ENCODE measurements at places on chromosomes 13 and 19.

GRCh38 chr13:88142653-88143052 lies 471.5 kb downstream of the SLITRK5 start:
- no peak for DNase-seq

DNA sequence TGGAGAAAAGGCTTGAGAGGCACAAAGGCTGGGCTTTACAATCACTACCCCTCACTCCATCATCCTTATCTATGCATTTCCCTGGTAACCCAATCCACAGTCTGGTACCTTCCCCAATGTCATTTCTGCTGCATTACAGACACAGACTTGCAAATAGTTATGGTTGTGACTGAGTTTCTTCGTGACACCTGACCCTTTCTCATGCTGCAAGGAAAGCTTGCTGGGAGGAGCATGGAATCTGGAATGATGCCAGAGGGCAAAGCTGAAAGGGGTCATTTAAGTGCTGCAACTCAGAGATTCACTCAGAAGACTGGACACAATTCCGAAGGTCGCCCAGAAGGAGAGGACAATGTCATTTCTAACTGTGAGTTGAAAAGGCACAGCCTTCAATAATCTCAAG lies at the start of gene LGALS16:
LGALS16 (plus strand) TSS at position 301 of the 400 bp plus-strand sequence; CDS start at position 350, 49 bp downstream.
- no peak for DNase-seq

- DNase-seq: no peak
Observed at GRCh38 chr19:2796659-2797266, 11.5 kb downstream of the THOP1 start.

- no peak for DNase-seq
Observed at GRCh38 chr13:98549006-98549727, 27.7 kb downstream of the STK24 start.

DNA sequence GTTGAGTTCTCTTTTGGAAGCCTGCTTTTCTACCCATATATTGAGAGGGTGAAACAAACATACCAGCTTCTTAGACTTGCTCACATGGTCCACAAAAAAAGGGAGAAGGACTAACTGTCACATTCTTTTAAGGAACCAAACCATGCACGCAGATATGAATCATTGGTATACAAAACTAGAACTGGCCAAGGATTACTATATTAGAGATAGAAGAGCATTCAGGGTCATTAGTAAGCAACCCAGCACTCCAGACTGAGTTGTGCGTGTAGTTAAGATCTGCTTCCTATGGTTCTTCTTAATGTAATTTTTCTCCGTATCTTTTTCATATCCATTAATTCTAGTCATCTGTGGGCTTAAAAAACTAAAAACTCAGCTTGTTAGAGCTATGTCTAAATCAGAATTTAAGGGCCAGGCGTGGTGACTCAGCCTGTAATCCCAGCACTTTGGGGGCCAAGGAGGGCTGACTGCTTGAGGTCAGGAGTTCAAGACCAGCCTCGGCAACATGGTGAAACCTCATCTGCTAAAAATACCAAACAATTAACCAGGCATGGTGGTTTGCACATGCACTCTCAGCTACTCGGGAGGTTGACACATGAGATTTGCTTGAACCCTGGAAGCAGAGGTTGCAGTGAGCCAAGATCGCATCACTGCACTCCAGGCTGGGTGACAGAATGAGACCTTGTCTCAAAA lies 19.6 kb downstream of the ALG5 start:
- no peak for DNase-seq

- no peak for DNase-seq
Observed at GRCh38 chr13:49046519-49046918, 70.8 kb downstream of the FNDC3A start.

GRCh38 chr19:47421844-47422395 lies 2.6 kb upstream of the MEIS3 start:
- DNase-seq: no peak

DNA sequence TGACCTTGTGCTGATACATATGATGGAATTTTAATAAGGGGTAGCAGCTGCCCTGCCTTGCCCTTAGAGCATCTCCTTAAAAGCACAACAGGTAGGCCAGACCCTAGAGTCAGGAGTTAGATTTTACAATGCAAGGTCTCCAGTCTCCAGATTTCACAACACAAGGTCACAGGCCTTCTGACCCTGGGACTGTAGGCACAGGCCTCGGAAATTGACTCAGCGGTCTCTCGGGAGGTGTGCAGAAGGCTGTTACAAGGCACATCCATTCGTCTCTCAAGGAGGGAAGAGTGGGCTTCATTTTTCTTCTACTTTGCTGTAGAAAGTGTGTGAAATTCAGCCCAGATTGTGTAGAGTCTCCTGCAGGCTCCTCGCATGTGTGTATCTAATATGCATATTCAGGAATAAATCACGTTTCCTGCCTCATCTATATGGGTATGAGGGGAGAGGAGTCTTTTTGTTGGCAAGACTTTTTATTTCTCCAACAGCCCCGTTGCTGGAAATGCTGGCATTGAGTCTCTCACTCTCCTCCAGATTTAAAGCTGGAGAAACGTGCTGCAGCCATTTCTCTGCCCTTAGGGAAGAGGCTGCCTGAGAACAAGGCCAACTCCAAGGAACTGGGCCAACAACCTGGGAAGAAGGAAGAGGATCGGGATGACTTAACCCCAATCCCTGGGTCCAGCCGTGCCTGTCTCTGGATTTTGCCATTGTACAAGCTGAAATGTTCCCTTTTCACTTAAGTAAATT lies 24.5 kb downstream of the UQCRFS1 start:
- no peak for DNase-seq

- DNase-seq: no peak
Observed at GRCh38 chr13:40149611-40150274, 494.3 kb downstream of the COG6 start.

DNA sequence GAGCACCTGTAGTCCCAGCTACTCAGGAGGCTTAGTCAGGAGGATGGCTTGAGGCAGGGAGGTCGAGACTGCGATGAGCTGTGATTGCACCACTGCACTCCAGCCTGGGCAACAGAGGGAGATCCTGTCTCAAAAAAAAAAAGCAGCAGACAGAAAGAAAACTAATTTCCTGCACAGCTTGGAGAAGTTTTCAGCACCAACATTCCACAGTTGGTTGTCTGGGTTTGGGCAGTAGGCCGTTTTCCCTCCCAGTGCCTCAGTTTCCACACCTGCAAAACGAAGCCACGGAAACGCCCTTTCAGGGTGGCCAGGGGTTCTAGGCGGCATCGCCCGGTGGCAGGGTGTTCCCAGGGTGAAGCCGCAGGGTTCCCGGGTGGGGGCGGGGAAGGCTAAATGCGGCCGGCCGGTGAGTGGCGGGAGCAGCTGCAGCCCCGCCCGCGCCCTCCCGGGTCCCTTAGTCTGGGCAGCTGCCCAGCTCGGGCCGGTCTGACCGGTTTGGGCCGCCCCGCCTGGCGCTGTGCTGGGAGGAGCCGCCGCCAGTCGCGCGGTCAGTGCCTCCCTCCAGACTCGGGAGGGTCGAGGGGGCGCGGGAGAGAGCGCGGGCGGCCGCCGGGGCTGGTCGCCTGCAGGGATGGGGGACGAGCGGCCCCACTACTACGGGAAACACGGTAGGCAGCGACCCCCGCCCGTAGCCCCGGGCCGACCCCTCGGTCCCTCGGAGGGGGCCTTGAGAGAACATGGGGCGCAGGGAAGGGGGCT lies at the start of gene SLC44A2:
SLC44A2 (plus strand) TSS at position 551 of the 759 bp plus-strand sequence; CDS start at position 632, 81 bp downstream.
- DNase-seq: no peak

GRCh38 chr13:44293908-44294735 lies 79.5 kb upstream of the SERP2 start:
- DNase-seq: no peak

DNA sequence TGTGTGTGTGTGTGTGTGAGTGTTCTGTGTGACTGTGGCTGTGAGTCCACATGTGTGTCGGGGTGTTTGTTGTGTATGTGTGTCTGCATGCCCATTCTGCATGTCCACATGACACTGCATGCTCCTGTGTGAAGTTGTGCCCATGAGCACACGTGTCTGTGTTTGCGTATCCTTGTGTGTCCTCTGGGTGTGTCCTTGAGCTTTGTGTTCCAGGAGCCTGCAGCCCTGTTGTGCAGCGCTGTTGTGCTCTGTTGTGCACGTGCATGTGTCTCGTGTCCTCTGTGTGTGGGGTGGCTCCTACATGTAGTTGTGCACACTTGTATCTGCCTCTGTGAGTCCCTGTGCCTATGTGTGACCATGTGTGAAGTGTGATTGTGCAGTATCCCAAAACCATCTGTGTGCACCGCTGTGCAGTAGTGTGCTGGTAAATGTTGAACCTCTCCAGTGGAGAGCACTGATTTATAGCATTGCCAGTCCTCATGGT lies 2.2 kb upstream of the ARHGEF18 start:
- DNase-seq: no peak

GRCh38 chr19:46068345-46069258 lies 27.8 kb upstream of the IGFL4 start:
- no peak for DNase-seq

DNA sequence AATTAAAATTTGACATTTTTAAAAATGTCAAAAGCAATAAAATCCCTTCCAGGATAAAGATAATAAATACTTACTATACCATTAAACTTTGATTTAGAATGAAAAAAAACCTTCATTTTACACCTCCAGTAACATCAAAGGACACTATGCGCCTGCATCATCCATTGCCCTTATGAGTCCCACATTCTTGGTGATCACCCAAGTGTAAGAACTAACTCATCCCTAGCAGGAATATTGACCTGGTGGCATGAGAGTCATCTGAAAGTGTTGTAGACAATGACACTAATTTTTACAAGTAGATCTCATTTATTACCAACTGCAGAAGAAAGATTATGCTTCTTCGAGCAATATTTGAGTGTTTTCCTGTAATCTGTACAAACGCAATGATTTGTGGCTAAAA lies 1128.9 kb downstream of the EFNB2 start:
- no peak for DNase-seq

DNA sequence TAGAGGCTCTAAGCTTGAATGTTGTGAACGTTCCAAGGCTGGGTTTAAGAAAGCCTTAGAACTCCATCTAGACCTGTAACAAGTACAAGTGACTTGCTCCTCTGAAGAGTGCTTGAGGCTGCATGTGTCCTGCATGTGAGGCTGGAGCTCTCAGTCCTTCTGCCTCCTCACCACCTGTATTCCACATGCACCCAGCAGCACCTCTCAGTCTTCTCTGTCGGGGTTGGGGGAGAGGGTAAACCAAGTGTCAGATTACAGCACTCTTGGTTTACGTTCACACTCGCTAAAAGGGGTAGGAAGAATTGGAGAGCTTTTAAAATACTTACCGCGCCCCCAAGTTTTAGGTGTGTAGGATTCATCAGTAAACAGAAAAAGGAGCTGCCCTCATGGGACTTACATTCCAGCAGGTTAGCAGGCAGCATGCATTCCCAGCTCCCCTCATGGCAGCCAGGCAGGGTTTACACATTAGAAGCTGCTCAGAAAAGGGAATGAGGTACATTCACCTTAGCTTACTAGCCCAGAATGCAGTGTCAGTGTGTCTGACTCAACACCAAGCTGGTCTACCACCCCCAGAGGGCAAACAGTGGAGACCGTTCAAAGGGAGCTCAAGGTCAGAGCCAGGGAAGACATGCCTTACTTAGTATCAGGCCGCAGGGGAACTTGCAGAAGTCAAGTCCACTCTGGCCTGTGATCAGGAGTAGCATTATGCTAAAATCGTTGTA lies 248.1 kb downstream of the PCCA start:
- DNase-seq: no peak

DNA sequence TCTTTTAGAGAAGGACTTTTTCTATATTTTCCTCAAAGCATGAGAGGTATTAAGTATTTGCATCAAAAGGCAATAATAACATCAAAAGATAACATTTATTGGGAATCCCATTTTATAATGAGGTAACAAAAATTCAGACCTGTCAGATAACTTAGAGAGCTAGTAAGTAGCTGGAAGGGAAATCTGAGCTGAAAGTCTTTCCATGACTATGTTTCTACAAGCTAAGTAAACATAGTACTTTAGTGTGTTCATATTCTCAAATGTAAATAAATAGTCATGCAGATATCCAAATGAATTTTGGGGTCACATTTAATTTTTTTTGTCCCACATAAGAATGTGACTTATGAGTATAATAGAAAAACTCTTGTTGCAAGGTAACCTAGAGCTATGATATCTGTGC lies 87.3 kb upstream of the FBXL3 start:
- no peak for DNase-seq

GRCh38 chr13:113545931-113546516 lies 38.5 kb upstream of the TFDP1 start:
- DNase-seq: no peak

GRCh38 chr19:38375098-38375493 lies 725 bp downstream of the PSMD8 start:
- no peak for DNase-seq

- DNase-seq: no peak
Observed at GRCh38 chr19:31104451-31104850, 244.8 kb downstream of the TSHZ3 start.
